ENCODE measurements at places on chromosomes 2 and 18.
A peak's percentile ranks its signal among the peaks of the same experiment; 100 is the strongest.

DNA sequence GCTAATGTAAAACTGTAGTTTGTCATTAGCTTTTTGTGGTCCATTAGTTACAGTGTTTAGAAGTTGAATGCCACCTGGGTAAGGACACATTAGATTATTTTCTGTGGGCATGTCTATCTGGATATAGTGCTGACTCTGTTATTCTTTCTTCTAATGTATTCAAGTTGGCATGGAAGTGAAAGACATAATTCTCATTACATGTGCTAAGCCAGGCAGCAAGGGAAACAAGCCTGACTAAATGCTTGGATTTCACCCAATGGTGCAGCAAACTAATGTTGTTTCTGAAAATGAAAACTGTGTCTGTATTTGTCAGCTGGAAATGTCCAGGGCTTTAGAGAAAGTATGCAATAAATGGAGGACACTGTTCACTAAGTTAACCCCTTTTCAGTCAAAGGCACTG lies 100.7 kb downstream of the NUP35 start:
- DNase-seq = no peak

GRCh38 chr2:100823665-100824438 lies 3.9 kb downstream of the NPAS2 start:
- DNase-seq = no peak

- no peak for DNase-seq
Observed at GRCh38 chr2:21020668-21021288, 23.1 kb downstream of the APOB start.

GRCh38 chr2:66755974-66756373 lies 321.0 kb downstream of the MEIS1 start:
- no peak for DNase-seq

DNA sequence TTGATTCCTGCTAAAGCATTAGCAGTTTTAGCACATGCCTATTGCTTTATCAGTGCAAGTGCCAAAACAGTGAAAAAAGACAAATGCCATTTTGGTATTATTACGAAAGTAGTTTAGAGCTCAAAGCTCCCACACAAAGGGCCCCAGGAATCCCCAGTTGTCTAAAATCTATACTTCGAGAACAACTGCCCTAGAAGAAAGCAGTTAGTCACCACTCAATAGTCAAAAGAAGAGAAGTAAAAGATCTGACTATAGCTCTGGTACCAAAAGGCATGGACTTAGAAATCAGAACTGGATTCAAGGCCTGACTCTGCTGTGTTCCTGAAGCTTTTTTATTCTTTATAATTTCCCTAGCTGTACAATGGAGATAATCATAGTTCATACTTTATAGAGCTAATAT lies 21.8 kb downstream of the SCN3A start:
- DNase-seq = no peak

DNA sequence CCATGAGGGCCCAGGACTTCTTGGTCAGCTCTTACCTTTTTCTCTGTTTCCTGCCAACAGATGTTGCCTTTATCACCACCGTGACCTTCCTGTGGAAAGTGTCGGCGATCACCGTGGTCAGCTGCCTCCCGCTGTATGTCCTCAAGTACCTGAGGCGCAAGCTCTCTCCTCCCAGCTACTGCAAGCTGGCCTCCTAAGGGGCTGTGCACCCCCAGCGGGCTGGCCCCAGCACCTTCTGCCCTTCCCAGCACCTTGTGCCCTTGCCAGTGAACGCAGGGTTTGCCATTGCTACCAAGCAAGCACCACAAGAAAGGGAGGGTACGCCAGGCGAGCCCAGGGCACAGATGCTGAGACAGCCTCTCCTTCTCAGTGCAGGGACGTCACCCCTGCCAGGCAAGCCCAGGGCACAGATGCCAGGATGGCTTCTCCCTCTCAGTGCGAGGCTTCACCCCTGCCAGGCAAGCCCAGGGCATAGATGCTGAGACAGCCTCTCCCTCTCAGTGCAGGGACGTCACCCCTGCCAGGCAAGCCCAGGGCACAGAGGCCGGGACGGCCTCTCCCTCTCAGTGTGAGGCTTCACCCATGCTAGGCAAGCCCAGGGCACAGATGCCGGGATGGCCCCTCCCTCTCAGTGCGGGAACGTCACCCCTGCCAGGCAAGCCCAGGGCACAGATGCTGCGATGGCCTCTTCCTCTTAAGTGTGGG lies 18.4 kb upstream of the NFATC1 start:
- no peak for DNase-seq

DNA sequence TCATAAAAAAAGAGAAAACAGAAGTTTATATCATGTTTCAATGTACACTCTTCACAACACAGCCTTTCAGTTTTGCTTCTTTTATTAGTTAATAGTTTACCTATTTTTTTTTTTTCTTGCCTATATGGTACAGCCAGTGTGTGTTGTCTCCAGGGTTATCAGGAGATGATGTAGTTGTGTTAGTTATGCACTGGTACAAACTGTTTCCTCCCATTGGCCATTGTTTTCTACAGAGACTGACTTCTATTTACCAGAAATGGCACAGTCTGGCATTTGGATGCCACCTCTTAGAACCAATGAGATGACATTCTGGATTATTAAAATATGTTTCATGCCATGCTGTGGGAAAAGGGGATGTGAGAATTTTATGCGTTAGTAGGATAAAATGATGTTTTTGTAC lies 339.4 kb downstream of the PLCL1 start:
- no peak for DNase-seq

DNA sequence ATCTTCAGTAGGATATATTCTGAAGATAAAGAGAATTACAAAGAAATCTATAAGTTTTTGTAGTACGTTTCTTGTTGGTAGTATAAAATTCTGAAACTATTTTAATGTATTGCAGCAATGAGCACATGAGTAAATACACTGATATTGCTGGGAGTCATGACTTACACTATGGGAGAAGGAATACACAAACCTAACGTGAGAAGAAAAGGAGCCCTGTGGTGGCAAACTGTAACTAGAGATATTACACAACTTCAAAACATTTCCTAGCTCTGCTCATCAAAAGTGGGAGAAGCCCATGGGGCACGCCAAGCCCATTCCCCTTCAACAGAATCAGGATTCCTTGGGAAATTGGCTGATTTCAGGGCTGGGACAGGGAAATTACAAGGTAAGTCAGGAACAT lies 20.5 kb downstream of the SPIRE1 start:
- DNase-seq = no peak

DNA sequence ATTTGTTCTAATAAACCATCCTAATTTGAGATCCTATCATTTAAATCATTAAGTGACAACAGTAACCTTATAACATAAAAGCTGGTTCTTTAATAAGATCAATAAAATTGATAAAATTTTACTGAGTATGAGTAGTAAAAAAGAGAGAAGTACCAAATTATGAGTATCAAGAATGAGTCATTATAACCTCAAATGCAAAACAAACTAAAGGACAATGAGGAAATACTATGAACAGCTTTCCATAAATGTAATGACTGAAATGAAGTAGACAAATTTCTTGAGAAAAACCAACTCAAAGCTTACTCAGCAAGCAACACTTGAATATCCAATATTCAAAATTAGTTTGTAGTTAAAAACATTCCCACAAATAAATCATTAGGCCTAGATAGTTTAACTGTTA lies 433.0 kb downstream of the ZEB2 start:
- no peak for DNase-seq

DNA sequence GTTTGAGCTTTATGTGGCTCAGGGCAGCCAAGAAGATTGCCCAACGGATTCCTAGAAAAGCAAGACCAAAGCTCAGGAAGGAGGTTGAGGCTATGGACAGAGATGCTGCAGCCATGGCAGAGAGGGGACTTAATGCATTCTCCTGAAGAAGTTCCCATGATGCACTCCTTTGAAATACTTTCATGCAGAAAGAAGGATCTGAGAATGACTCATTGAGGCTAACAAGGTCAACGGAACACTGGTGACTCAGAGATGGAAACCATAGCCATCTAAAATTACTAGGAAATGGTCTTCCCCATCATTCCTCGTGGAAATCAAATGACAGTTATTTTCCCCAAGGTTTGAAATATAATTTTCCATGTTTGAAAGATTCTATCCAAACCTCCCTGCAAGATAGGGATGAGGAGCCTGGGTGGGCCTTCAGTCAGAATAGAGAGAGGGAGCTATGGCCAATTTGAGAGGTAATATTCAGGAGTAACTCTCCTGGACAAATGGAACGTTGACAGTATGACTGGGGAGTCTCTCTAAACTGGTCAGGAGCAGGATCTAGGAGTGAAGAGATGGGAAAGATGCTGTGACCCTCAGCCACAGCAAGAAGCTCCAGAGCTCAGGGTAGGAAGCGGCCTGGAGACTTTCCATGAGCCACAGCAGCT lies 63.0 kb downstream of the REEP1 start:
- no peak for DNase-seq

DNA sequence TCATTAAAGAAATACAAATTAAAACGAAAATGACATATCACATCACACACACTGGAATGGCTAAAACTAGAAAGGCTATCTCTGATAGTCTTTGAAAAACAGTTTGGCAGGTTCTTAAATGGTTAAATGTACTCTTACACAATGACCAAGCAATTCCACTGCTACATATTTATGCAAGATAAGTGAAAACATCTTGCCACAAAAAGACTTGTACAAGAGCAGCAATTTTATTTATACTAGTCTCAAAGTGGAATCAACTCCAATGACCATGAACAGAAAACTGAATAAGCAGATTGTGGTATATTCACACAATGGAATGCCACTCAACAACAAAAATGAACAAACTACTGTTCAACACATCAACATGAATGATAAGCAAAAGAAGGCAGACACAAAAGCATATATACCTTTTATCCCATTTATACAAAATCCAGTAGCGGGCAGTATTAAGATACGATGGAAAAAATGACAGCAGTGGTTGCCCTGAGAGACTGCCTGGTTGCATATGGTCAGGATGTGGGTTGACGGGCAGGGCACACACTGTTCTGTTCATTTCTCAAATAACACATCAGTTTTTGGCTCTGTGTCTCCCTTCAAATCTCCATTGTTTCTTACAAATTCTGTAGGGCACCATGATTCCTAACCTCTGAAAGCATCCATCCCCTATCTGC lies 25.4 kb downstream of the SP100 start:
- DNase-seq = peak; percentile 39

- DNase-seq = no peak
Observed at GRCh38 chr18:5998166-5998881, 103.0 kb upstream of the TMEM200C start.

GRCh38 chr2:64354857-64355680 lies 98.9 kb upstream of the LGALSL start:
- no peak for DNase-seq

- DNase-seq = no peak
Observed at GRCh38 chr2:13546131-13546530, 829.4 kb downstream of the TRIB2 start.

DNA sequence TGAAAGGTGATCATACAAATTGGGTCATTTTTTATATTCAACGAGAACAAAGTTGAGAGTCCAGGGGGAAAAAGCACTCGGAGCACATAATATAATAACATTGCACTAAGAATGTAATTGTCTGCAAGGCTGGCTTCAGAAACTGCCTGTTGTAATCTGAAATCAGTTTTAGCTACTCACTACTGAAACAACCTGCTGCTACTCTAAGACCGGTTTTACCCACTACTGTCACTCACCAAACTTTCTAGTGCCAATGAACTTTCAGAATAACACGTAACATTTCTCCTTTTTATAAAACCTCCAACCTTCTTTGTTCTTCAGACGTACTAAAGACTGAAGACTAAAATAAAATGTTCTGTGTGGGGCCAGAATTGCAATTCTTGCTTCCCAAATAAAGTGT lies 11.5 kb upstream of the CYB5A start:
- DNase-seq = no peak

DNA sequence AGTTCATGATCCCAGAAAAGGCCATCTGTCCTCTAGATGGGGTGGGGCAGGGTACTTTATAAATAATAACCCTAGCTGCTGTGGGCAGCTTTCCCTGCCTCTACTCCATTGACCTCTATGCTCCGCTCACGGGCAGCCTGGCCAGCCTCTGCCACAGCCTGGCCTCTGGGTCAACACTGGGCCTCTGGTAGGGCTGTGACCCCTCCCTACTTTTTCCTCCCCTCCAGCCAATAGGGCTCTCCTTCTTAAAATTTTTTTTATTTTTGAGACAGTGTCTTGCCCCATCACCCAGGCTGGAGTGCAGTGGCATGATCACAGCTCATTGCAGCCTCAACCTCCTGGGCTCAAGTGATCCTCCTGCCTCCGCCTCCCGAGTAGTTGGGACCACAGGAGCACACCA lies 4.1 kb upstream of the GAREM2 start:
- DNase-seq = no peak

- DNase-seq = no peak
Observed at GRCh38 chr2:62304429-62305417, 108.8 kb downstream of the B3GNT2 start.

- DNase-seq = no peak
Observed at GRCh38 chr2:39549718-39550464, 112.8 kb upstream of the MAP4K3 start.

DNA sequence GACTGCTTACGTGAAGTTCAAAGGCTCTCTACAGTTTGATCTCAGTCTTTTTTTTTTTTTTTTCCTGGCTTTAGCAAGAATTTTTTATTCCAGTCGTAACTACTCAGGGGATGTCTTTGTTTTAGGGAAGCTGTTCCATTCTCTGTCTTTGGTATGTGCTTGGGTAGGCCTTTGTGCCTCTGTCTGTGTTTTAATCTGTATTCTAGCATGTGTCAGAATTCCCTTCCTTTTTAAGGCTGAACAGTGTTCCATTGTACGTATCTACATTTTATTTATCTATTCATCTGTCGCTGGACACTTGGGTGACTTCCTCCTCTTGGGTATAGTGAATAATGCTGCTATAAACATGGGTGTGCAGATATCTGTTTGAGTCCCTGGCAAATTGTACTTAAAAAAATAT lies 42.6 kb downstream of the MYO1B start:
- no peak for DNase-seq

- no peak for DNase-seq
Observed at GRCh38 chr2:230019742-230020141, 49.0 kb downstream of the SLC16A14 start.

Measured in stimulated activated CD8-positive, alpha-beta memory T cell treated with anti-CD3 and anti-CD28 coated beads, Interleukin-12 subunit alpha, Interleukin-12 subunit beta, amount 100 ng/mL, for 1 hour (primary cell).